ENCODE measurements at places on chromosomes 5 and 9. TPM values are rescaled to one million over a fixed set of nuclear protein-coding genes. Genes with fewer than 3 reads are reported as not detected.

DIAPH1 gene
- total RNA-seq: 79.6 TPM

NPR3 gene
- total RNA-seq: 116 TPM

DNA sequence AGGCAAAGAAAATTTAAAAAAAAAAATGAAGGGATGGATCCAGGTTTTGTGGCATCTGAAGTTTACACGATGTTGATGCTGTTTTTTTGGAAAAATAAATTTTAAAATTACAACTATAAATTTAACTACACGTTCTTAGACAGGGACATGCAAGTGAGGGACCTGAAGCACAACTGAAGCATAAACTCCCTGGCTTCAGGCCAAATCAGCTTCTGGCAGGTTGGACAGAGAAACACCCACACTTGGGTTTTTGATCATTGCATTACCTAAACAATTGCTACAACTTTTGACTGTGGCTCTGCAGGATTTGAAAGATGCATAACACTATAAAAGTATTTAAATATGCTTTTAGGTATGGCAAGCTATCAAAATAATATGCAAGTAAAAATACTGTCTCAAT lies 1318.3 kb upstream of the DMAC1 start:
- no peak for DNase-seq

DNA sequence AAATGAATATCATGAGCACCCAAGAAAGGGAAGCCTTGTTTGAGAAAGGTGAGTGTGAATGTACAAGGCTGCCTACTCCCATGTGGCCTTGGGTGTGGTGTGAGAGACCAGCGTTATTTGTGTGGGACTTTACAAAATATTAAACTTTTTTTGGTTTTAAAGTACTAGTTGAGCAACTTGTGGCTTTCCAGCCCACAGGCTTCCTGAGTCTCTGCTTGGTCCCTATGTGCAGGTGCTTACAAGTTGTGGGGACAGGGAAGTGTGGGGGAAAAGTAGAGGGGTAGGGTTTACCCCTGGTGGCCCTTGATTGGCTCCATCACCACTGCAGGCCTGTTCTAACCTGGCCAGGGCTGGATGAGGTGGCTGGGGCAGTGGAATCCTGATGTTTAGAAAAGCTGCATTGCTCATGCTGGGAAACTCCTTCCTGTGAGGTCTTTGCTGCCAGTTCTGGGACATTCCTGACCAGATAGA lies 19.7 kb downstream of the PTTG1 start:
- no peak for DNase-seq

GRCh38 chr5:175685701-175686350 lies 28.0 kb downstream of the HRH2 start:
- DNase-seq: no peak

GRCh38 chr5:122114501-122114900 lies 14.8 kb upstream of the ZNF474 start:
- DNase-seq: no peak

DNA sequence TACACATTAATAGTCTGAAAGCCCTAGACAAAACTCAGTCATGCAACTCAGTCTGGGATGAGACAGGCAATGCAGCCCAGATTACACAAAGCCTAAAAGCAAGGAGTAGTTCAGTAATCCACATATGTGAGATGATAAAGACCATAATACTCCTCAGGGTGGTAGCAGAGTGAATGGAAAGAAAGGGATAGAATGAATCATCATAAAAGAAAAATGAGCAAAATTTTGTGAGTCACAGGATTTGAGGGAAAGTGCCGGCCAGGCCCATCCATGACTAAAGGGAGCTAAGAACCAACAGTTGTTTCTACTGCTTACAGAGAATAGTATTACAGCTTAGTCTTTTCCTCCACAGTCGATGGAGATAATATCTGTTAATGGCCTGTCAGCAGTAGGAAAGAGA lies 90.0 kb upstream of the POU5F2 start:
- no peak for DNase-seq

All from type B pancreatic cell (in vitro differentiated cells).